ENCODE measurements at places on chromosomes 6 and 20.

GRCh38 chr20:14444106-14444505 is 106.7 kb upstream of the FLRT3 start:
- H3K27me3 ChIP-seq: no peaks in the 10 kb centered on the region
- no peak overlapping the region for H3K27ac ChIP-seq
- H3K4me1 ChIP-seq: peaks cover 25% of the 10 kb centered on the region
- DNase-seq: no peak

- H3K4me3 ChIP-seq: no peak overlapping the region
- no peak overlapping the region for H3K27ac ChIP-seq
- DNase-seq: no peak
- no peaks in the 10 kb centered on the region for H3K36me3 ChIP-seq
Observed at GRCh38 chr6:166712286-166713228, 85.5 kb upstream of the RPS6KA2 start.

DNA sequence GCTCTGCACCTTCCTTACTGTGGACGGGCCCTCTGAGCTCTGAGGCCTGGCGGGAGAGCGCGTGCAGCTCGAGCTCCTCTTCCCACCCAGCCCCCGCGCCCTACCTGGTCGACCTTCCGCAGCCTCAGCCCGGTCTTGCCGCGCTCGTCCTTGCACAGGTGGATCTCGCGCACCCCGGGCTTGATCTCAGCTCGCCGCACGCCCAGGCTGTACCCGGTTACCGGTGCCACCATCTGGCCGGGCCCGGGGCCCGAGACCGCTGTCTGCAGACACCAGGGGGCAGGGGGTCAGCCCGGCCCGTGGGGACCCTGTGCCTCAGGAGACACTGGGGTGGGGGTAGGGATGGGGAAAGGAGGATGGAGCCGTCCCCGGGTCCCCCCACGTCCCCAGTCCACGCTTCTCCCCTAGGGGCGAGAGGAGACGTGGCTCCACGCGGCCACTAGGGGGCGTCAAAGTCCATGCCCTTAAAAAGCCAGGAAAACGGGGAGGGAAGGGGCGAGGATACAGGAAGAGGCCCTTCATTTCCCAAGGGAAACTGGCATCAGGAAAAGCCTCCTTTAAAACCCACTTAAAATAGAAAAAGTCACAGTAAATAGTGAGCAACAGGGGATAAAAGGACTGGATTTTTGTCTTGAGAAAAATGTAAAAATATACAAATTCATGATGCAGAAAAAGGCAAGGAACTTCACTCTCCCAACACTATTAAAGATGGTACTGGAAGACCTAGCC is 15.5 kb downstream of the SDCBP2 start:
- no peaks in the 10 kb centered on the region for H3K27me3 ChIP-seq
- DNase-seq: peak; percentile 61
- no peak overlapping the region for H3K4me3 ChIP-seq
- no peaks in the 10 kb centered on the region for H3K4me1 ChIP-seq
- peaks cover 5% of the 10 kb centered on the region for H3K36me3 ChIP-seq
- H3K27ac ChIP-seq: no peak overlapping the region

DNA sequence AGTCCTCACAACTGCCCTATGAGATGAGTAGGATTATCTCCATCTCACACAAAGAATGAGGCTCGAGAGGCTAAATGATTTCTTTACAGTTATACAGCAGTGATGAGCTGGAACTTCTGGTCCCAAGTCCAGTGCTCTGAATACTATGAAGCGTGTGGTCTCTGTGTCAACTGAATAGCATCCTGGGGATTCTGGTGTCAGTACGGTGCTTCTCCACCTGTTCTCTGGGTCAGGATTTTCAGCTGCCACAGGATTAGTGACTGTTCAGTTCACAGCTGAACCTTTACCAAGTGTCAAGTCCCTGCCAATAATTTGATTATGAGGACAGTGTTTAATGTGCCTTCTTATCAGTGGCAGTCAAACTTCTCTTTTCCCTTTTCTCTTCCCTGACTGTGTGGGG is 5.2 kb upstream of the MAFB start:
- H3K36me3 ChIP-seq: peaks cover 10% of the 10 kb centered on the region
- H3K4me3 ChIP-seq: no peak overlapping the region
- no peak overlapping the region for H3K27ac ChIP-seq
- no peak for DNase-seq
- H3K27me3 ChIP-seq: peaks cover 100% of the 10 kb centered on the region

DNA sequence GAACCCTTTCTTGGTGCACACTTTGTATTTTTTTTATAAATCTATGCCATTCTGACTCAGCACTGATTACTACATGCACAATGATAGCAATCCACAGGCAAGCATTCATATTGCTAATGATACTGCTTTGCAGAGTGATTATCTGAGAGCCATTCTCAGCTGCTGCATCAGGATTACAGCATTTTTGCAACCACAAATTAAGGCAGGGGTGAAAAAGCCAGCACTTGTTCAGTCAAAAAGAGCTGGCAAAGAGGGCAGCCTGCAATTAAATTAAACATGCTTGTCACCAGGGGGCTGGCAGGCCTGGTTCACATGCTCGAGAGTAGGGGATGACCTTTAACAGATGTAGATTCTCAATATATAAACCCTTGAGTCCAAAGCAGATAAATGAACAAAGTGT is 40.7 kb upstream of the SLC17A4 start:
- H3K36me3 ChIP-seq: no peaks in the 10 kb centered on the region
- no peak for DNase-seq
- H3K27ac ChIP-seq: no peak overlapping the region
- H3K4me3 ChIP-seq: no peak overlapping the region
- no peaks in the 10 kb centered on the region for H3K4me1 ChIP-seq

GRCh38 chr6:148466158-148466557 is 123.5 kb downstream of the SASH1 start:
- no peaks in the 10 kb centered on the region for H3K36me3 ChIP-seq
- no peak overlapping the region for H3K4me3 ChIP-seq

- DNase-seq: no peak
- H3K27me3 ChIP-seq: no peaks in the 10 kb centered on the region
- peaks cover 13% of the 10 kb centered on the region for H3K4me1 ChIP-seq
- no peak overlapping the region for H3K27ac ChIP-seq
- no peaks in the 10 kb centered on the region for H3K36me3 ChIP-seq
Observed at GRCh38 chr6:119210596-119210995, 132.1 kb upstream of the FAM184A start.

DNA sequence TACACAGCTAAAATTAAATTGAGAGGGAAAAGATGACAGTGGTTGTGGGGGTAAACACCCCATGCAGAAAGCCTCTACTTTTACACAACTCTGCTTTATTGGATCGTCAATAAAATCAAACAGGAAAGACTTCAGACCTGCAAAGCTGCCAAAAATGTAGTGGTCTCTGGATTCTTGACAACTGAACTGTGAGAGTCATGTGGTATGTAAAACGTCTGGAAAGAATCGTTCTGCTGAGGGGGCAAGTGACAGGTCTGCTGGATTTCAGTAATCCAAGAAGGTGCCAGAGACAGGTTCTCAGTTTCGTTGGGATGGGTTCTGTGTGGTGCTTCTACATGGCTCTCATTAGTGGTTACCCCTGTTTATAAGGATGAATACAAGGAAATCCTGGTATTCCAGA is 63.3 kb downstream of the TSPYL4 start:
- no peaks in the 10 kb centered on the region for H3K27me3 ChIP-seq
- H3K27ac ChIP-seq: no peak overlapping the region
- H3K4me3 ChIP-seq: no peak overlapping the region
- H3K4me1 ChIP-seq: no peaks in the 10 kb centered on the region
- H3K36me3 ChIP-seq: no peaks in the 10 kb centered on the region
